Renal cortex interstitium (tissue), 15 donors: ENCODE measurements at places on chromosomes 12 and 14.

GRCh38 chr12:90027889-90028634 is 319.4 kb upstream of the ATP2B1 start:
- no peak for DNase-seq

DNA sequence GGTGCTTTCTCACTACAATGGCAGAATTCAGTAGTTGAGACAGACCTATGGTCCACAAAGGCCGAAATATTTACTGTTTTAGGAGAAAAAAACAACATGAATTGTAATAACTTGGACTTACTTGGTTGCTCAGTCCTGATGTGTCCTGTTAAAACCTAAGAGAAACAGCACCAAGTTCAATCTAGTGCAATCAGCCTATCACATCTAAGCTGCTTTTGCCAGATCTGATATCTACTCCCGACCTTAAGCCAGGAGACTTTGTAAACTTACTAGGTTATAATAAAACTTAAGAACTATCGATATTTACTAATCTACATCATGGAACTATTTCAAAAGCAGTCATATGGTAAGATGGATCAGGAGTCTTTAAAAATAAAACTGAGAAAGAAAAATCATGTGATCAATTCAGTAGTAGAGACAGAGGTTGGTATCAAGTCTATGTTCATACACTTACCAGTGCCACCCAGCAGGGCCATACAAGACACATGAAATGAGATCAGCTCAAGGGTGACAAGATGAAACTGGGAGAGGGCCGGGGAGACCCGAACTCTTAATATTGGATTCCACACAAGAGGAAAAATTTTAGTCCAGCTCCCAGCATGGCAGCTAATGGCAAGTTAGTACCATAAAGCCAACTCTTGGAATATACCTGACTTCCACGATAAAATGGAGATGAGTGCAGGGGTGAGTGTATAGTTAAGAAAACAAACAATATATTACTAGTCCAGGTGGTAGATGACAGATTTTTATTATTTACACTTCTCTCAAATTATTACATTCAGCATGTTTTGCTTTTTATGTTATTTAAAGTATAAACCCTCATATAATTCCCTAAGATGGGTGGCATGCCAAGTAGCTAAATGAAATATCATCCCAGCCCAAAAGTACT is 27.5 kb downstream of the NUDT4 start:
- DNase-seq, result no peak

GRCh38 chr14:59254146-59254910 is 65.9 kb downstream of the DAAM1 start:
- DNase-seq, result peak; percentile 71

DNA sequence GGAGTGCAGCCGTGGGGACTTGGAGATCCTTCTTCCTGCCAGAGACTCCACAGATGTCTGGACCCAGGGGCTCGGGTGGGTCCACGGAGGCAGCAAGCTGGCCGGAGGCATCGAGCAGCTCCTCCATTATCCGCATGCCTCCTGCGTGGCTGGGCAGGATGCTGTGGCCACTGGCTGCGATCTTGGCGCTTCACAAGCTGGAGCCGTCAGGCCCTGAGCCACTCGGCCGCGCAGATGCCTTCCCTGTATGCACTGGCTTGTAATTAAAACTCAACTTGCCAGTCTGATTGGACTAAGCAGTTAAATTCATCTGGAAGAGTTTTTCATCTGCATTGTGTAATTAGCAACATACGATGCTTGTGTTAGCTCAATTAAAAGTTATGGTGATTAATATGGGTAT is 151.5 kb downstream of the AACS start:
- no peak for DNase-seq

DNA sequence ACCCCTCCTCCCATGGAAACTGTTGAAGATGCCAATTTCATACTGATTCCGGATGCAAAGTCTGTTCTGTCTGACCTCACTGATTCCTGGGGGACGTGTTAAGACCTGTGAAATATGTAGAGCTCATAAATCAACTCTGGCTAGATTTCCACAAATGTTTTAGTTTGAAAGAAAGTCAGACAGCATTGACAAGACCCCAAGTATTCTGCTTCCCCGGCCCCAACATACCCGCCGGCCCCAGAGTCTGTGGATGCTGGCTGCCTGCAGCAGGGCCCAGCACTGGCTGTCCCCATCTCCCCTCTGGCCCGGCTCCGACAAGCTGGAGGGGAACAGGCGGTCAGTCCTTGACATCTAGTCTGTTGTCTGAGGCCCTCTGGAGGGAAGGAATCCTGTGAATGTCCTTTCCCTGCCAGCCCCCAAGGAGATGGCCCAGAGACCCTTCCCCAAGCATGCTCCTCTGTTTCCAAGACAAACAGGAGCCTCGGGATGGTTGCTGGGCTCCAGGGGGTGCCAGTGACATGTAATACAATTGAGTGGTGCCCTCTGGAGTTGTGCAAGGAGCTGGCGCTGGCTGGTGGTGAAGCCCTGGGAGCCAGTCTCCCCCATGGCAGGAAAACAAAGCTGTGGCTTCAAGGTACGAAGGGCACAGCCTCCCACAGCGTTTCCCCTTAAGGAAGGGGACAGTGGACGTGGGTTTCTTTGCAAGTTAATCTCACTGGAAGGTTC is 22.3 kb downstream of the FBLN5 start:
- peak; percentile 36 for DNase-seq

GRCh38 chr12:49355913-49356312 is 9.2 kb downstream of the DNAJC22 start:
- DNase-seq, result no peak

GRCh38 chr14:100841761-100842403 is 16.0 kb downstream of the MEG3 start:
- DNase-seq, result no peak

GRCh38 chr12:57548488-57548887 is 1.4 kb upstream of the KIF5A start:
- no peak for DNase-seq

DNA sequence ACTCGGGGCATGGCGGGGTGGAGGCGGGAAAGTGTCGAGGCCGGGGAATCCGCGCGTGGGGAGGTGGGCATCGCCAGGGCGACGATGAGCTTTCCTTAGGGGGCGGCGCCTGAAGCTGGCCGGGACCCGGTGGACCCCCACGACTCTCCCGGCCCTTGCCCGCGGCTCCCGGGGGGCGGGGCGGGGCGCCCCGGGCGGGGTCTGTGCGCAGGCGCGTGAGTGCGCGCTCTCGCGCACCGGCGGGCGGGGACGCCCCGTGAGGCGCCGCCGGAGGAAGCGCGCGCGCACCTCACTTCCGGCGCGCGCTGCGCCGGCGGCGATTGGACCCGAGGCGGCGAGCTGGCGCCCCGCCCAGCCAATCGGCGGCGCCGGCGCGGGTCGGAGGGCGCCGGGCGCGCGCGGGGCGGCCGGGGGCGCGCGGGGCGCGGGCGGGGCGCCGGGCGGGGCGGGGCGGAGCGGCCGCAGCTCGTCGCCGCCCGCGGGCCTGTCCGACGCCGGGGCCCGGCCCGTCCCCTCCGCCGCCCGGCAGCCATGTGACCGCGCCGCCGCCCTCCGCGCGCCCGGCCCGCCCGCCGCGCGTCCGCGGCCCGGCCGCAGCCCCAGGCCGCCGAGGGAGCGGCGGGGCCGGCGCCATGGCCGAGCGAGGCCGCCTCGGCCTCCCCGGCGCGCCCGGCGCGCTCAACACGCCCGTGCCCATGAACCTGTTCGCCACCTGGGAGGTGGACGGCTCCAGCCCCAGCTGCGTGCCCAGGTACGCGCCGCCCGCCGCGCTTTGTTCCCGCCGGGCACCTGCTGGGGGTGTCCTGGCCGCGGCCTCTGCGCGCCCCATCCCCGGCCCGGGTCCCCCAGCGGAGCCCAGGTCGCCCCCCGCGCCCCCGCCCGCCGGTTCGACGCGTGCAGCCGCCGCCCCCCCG is at the start of gene PACS2:
Gene PACS2, plus strand, starts transcription at position 462 of the 914 bp plus-strand sequence. Its CDS starts 171 bp downstream, at position 633.
- no peak for DNase-seq

DNA sequence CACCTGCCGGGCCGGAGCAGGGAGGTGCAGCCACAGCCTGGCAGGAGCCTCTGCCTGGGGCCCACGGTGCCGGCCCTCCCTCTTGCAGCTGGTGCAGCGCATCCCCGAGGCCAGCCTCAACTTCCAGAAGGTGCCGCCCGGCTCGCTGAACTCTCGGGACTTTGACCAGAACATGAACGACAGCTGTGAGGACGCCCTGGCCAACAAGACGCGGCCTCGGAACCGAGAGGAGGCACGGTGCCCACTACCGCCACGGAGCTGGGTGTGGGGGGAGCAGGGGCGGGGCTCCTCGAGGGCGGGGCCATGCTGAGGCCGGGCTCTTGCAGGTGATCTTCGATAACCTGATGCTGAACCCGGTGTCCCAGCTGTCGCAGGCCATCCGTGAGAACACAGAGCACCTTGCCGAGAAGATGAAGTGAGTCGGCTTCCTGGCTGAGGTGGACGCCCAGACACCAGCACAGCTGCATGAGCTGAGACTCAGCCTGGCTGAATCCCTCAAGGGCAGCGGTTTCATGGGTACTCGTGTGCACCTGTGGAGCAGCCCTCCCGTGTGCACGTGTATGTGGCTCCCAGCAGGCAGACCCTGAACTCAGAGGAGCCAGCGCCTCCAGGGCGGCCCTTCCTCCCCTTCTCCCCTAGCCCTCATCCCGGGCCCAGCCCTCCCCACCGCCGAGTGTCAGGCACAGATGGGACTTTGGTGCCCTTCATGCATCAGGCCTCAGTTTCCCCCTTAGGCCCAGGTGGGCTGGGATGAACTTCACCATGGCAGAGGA is 28.6 kb downstream of the CEP170B start:
- no peak for DNase-seq

- DNase-seq, result no peak
Measured at GRCh38 chr14:79549515-79549914, 661.8 kb downstream of the DIO2 start.

DNA sequence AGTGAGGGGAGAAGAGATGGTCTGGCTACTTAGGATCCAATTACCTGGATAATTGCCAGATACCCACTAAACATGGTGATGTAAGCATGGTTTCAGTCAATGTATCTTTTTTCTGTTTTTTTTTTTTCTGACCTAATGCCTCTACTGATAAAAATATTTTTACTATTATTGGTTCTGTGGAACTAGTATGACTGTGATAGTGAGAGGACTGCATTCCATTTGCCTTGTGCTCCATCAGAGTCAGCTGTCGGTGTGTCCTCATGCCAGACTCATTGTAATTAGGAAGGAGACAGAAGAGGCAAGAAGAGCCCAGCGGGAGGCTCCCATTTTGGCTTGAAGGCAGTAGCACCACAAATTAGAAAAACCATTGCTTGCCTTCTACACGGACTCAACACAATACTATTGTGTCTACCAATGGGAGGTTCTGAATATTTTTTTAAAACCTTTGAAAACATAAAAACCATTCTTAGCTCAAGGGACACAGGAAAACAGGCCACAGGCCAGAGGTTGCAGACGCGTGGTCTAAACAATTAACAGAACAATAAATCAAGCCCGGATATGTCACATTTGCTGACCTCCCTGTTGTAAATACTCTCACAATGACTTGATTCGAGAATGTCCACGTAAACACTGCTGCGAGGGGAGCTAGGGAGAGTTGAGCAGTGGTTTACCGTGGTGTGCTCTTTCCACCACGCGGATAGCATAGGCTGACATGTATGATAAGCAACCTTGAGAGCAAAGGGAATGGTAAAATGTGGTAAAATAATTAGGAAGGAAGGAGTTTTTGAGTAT is 13.5 kb upstream of the DCP1B start:
- no peak for DNase-seq

DNA sequence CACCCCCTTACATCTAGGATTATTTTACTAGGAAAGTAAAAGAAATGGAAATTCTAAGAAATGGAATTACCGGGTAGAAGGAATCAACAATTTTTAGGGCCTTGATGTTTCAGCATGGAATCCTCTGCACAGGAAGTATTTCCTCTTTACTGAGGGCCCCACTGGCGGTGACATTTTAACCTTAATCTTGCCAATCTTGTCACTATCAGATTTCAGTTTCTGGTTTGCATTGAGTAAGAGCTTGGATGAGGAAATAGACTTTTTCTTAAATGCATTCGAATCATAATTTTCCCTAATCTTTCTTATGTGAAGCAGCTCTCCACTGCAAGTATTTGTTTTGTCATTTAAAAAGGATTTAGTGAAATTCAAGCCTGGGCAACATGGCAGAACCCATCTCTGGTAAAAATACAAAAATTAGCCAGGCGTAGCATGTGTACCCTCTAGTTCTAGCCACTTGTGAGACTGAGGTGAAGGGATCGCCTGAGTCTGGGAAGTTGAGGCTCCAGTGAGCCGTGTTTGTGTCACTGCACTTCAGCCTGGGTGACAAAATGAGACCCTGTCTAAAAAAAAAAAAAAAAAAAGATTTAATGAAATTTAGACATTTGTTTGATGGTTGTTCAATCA is 40.7 kb downstream of the TPCN1 start:
- no peak for DNase-seq

DNA sequence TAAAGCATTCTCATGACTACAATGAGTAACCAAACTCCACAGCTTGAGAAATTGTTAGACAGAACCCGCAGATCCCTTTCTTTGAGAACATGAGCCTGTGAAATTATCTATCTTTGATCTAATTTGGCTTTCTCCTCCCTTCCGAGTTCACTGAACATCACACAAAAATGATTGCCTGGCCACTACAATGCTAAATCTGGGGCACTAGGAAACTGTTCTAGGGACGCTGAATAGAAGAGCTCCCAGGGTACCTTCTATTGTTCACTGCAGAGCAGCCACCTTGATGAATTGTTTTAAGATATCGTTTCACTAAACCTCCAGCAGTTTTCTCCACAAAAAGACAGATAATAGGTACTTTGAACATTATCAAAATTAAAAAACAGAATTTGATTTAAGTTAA is 47.5 kb downstream of the SINHCAF start:
- DNase-seq, result no peak

DNA sequence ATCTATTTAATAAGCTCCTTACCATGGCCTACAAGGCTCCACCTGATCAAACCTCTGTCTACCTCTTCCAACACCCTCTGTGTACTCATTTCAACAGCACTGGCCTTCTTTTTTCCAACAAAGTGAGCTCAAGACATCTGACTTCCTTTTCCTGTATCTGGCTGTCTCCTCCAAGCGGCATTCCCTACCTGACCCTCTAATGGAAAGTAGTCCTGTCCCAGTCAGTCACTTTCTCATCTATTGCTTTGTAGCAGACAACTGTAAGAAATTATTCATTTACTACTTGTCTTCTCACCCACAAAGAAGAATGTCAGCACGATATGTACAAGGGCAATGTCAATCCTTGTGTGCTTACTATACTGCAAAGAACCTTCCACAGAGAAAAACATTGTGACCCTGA is 149.6 kb downstream of the MED13L start:
- no peak for DNase-seq

- no peak for DNase-seq
Measured at GRCh38 chr14:75494896-75495295, 27.4 kb upstream of the BATF start.

DNA sequence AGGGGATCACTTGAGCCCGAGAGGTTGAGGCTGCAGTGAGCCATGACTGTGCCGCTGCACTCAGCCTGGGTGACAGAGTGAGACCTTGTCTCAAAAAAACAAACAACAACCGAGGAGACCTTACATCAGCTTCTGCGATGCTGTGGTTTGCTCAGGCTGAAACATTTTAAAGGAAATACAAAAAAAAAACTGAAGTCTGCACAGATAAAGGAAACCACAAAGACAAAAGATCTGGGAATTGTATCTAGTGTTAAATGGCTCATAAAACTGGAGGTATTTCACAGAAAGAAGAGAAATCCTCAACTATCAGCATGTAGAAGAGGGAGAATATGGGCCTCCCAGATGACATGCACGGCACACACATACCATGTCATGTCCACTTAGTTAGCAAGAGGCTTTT is 60.3 kb upstream of the VPS33A start:
- no peak for DNase-seq

GRCh38 chr12:109467978-109468676 is 9.0 kb downstream of the KCTD10 start:
- no peak for DNase-seq

GRCh38 chr14:32201193-32201815 is 541 bp upstream of the RNU6-7 start:
- peak; percentile 82 for DNase-seq

- DNase-seq, result no peak
Measured at GRCh38 chr12:23699031-23699430, 250.4 kb downstream of the SOX5 start.
